ENCODE measurements at places on chromosomes 12 and 14.

DNA sequence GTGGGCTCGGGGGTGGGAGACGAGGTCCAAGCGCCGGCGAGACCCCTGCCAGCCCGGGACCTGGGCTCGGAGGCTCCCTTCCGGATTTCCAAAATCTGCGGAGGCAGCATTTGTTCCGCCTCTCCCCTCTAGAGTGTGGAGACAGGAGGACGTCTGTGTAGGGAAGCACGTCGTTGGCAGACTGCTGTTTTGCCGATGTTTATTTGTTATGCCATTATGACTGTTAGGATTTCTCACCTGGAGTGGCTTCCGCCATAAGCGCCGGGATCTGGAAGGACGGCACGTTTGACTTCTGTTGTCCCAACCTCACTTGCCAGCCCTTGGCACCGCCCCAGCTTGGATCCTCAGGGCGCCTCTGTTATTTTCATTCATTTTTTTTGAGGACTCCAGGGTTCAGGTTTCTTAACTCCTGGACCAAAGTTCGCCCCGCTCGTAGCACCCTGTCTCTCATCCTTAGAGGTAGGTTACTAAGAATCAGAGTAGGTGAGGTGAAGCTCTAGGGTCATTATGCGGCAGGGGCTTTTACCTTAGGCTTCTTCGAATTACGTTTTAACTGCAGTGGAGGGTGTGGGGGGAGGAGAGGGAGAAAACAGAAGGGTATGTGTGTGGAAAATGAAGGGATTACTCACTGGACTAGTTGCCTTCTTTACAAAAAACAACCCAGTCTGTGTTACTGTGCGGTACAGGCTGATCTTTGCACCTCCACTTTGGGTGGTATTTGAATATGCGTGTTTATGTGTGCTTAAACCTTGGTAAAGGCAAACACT, 547 bp upstream of the PYGL start:
- no peak for DNase-seq

GRCh38 chr14:73368616-73369015, 89.7 kb downstream of the NUMB start:
- no peak for DNase-seq

DNA sequence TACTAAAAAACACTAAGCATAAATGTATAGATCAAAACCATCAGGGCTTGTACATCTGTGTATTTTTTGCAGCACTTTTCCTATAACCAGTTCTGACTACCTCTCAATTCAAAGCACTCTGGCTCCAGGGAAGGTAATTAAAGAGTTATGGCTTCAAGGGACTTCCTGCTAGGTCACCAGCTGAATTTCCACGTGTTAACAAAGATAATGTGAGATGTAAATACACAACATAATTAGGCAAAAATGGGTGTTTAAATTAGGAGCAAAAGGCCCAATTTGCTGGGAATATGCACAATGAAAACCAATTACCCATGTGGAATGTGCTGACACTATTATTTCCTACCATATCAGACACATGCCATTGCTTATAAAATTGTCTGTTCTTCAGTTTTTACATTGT, 513.4 kb upstream of the FLRT2 start:
- DNase-seq: no peak

DNA sequence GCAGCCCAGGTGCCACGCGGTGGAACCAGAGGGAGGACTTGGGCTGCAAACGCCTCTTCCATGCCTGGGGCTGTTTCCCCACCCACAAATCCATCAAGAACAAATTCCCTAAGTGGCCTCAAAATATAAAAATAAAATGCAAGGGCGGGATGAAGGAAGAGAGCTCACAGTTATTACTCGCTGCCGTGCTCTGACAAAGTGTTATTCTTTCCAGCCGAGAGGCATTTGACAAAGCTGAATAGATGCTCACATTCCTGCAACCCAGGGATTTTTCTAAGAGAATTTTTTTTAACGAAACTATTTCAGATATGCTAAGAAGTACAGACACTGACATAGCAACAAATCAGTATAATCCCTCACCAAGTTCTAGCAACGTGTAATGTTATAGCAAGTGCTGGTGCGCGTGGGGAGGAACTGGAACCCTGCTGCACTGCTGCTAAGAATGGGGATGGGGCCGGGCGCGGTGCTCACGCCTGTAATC, 70.7 kb downstream of the SCARB1 start:
- no peak for DNase-seq

DNA sequence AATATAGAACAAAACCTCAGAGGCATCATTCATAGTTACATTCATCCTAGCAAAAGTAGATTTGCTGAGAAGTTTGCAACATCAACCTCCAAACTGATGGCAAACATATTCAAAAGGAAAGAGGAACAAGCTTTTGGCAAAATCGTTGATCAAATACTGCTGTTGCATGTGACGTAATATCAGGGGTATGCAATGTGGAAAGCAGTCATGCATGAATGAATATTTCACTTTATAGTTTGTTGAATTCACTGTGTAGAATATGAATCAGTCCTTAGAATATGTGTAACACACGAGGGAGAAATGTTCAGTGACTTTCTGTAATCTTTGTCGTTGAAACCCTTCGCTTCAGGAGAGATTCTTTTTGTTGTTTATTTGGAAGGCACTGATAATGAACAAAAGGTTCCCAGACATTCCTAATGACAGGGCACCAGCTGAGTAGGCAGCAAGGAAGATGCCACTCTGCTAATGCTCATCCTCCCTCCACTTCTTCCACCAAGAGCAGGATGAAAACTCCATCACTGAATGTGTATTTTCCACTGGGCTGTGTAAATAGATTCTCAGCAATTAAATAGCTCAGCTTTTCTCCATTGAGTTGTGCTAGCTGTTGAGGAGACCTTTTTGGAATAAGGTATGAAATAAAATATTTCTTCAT, 126.1 kb downstream of the PELI2 start:
- no peak for DNase-seq

DNA sequence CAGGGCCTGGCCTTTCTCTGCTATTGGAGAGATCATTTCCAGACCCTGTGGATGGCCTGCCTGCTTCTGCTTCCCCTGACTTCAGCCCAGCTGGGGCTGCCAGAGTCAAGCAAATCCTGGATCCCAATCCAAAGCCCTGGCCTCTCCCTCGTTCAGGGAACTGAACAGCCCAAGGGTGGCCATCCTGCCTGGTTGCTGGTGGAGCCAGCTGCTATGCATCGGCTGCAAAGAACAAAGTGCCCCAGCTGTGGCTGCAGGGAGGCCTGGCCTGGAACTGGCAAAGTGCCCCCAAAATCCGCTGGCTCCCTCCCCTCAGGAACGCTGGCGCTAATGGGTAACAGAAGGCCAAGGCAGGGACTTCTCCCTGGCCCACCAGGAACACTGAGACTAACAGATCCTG, 56.4 kb downstream of the LRRC74A start:
- DNase-seq: no peak

GRCh38 chr12:104672096-104672445, 215.3 kb downstream of the CHST11 start:
- DNase-seq: no peak

- no peak for DNase-seq
Measured at GRCh38 chr14:68340262-68340661, 452.6 kb downstream of the ZFP36L1 start.

DNA sequence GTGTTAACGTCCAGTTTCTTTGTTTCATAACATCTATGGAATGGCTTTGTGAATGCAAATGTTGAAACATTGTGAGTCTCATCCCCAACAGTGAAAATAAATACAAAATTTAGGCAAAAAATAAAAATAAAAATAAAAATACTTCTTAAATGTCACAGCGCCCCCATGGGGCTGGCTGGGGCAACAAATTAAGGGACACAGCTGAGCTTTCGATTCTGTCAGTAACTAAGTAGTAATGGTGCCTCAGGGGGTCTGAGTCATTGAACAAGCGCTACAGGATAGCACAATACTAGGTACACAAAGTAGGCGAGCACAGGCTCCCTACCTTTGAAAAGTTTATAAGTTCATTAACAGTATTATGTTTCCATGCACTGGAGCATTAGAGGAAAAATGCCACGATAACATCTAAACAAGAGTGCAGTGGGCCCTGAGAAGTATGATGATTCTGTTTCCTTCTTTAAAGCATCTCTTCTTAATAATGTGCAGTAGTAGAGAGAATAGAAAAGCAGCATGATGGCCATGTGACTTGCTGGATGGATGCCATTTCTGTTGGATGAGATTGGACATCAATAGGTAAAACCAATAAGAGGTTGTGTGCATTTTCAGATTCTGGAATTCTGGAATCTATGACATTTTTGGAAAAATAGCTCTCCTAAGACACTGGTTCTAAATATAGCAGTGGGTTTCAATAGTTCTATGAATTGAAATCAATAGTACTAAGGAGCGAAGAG, 667.2 kb downstream of the DIO2 start:
- no peak for DNase-seq

DNA sequence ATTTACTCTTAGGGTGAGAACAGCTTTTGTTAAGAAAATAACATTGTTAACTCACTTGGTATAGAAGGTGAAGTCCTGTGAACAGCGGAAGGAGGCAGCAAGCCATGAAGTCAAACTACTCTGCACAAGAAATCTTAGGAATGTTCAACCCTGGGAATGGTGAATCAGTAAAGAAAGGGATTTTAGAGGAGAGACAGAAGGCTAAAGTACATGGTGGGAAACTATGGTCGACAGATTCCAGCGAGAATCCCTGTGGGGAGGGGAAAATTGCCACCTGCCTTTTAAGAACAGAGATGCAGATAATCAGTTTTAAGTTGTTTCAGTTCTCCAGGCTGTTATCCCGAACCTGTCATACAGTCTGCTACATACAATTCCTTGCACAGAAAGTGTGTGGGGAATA, 63.2 kb upstream of the PTPRR start:
- no peak for DNase-seq

DNA sequence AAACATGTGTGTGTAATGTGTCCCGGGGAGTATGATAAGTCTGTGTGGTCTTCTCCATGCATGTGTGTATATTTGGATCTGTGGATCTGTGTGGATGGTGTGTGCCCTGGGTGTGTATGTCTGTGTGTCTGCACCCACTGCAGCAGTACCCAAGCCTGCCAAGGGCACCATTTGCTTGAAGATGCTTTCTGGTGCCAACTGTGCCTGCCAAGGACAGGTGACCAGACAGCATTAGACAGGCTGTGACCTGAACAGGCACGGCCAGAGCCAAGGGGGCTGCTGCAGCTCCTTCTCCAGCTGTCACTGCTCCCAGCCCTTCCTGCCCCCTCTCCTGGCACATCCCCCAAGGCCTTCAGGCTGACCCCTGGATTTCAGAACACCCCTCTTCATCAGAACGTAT, 35.0 kb downstream of the DTX1 start:
- DNase-seq: no peak

- DNase-seq: no peak
Measured at GRCh38 chr14:100762089-100762515, 35.4 kb downstream of the DLK1 start.

GRCh38 chr14:81412779-81413178, 12.7 kb upstream of the STON2 start:
- DNase-seq: no peak

- DNase-seq: no peak
Measured at GRCh38 chr12:24206621-24207020, 257.2 kb upstream of the SOX5 start.

DNA sequence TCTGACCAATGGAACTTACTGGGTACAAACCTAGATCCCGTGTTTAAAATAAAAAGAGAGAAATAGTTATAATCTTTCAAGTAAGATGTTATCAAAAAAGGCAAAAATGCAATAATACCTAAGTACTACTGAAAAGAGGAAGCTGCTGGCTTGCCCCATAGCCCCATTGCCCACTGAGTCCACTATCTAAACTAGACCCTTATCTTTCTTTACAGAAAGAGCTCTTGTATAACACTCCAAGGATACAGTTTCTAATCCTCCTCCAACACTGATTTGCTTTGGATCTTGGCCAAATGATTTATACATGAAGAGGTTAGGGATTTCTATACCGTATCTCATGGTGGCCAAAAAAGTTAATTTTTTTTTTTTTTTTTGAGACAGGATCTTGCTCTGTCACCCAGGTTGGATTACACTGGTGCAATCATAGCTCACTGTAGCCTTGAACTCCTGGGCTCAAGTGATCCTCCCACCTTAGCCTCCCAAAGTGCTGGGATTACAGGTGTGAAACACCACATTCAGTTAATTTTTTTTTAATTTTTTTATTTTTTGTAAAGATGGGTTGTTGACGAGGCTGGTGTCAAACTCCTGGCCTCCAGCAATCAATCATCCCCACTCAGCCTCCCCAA, 2.6 kb downstream of the GXYLT1 start:
- DNase-seq: no peak

- DNase-seq: no peak
Measured at GRCh38 chr12:46483572-46484395, 111.2 kb upstream of the SLC38A2 start.

GRCh38 chr14:68426661-68427549, 366.0 kb downstream of the ZFP36L1 start:
- DNase-seq: no peak

GRCh38 chr12:89523393-89523792, 1.2 kb downstream of the GALNT4 start:
- DNase-seq: no peak

- DNase-seq: no peak
Measured at GRCh38 chr14:100871234-100872186, 32.0 kb downstream of the RTL1 start.

DNA sequence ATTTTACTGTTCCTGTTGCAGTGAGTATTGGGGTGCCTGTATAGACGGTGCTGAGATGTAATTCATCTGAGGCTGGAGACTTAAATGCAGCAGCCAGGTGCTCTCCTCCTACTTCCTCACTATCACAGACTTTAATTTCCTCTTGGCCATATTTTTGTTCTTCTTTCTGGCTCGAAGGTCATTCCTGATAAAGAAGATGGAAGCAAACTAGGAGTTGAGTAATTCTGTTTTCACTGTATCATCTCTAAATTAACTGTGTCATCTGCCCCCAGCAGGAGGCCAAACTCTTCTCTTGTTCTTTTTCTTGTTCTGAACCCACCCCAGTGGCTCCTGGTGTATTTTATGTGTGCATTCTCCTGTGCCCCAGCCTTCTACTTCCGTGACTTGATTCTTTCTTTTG, 141.7 kb upstream of the ARHGAP5 start:
- no peak for DNase-seq

DNA sequence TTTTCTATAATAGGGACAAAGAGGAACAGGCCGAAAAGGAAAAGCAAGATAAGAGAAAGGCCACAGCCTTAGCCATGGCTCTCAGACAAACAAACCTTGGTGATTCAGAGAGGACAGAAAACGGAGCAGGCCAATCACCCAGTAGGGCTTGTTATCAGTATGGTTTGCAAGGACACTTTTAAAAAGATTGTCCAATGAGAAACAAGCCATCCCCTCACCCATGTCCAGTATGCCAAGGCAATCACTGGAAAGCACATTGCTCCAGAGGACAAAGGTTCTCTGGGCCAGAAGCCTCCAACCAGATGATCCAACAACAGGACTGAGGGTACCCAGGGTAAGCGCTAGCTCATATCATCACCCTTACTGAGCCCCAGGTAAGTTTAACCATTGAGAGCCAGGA, 243.8 kb upstream of the BTG1 start:
- no peak for DNase-seq

GRCh38 chr12:106855221-106855758, 80.8 kb downstream of the RIC8B start:
- DNase-seq: no peak

DNA sequence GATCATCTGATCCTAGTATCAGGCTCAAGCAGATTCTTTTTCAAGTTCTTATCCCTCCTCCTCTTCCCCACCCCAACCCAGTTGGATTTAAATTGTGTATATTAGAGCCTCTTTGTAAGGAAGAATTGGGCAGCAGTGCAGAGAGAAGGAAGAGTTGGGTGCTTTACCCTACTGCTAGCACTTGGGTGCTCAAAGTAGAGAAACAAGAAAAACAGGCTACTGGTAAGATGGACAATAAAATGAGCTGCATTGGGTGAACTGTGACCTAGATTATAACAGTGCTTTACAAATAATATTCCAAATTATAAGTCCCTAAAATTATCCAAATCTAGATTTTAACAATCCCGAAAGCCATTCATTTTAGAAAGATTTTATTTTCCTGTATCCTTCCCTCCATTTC, 363.4 kb upstream of the GARIN6 start:
- DNase-seq: no peak

All from 8988T (cell line).